ENCODE measurements at places on chromosomes 6 and 20. TPM values are rescaled to one million over a fixed set of nuclear protein-coding genes. Genes with fewer than 3 reads are reported as not detected.

- H3K36me3 ChIP-seq, result no peaks in the 10 kb centered on the region
- no peak overlapping the region for H3K27ac ChIP-seq
Measured at GRCh38 chr6:136303516-136303915, 13.9 kb upstream of the BCLAF1 start.

GRCh38 chr6:119501798-119502483 lies 152.4 kb upstream of the MAN1A1 start:
- no peaks in the 10 kb centered on the region for H3K36me3 ChIP-seq
- H3K4me1 ChIP-seq, result no peaks in the 10 kb centered on the region
- H3K27me3 ChIP-seq, result no peaks in the 10 kb centered on the region
- DNase-seq, result no peak
- no peak overlapping the region for H3K4me3 ChIP-seq

DNA sequence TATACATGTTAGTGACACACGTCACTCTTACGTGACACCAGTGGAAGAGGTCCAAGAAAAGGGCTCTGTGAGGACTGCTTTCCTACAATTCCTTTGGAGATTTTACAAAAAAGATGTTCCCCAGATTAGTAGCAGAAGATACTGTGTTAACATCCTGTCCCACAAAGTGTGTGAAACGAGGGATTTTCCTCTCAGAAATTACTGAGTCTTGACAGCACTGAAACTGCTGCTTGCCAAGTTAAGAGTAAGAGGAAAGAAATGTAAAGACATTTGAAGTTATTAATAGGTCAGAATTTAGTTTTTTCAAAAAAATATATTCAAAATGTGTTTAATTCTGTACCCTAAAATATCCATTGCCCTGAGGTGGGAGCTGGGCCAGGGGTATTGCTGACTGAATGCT lies 58.8 kb upstream of the MAP7 start:
- peaks cover 5% of the 10 kb centered on the region for H3K36me3 ChIP-seq
- DNase-seq, result no peak
- H3K27ac ChIP-seq, result no peak overlapping the region

DNA sequence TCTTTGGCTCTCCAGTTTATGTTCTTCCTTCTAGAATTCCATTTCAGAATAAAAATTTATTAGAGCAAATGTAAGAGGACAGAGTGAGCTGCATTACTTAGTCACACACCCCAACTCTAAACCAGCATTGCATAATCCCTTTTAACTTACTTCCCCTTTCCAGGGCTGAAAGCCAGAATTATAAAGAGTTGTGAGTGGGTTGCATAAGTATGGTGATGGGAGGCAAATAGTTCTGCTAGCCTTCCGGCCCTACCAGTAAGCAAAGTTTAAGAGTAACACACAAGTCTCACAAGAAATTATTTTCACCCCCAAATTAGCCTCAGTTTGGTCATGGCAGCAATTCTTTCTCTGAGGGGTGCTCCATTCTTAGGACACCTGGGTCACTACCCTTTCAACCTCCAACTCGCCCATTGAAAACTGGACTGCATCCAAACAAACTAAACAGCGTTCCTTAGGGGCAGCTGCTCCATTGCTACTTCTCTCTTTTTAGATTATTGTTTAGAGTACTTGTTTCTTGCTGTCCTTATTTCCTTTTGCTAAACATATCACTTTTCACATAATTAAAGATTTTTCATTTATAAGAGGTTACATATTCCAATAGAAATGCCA lies 1.6 kb downstream of the KIAA0408 start:
- no peaks in the 10 kb centered on the region for H3K4me1 ChIP-seq
- H3K27me3 ChIP-seq, result peaks cover 2% of the 10 kb centered on the region
- no peaks in the 10 kb centered on the region for H3K36me3 ChIP-seq
- no peak overlapping the region for H3K4me3 ChIP-seq
- no peak overlapping the region for H3K27ac ChIP-seq
- no peak for DNase-seq

GRCh38 chr20:10658876-10659632 lies 14.7 kb downstream of the JAG1 start:
- no peak overlapping the region for H3K4me3 ChIP-seq
- no peak overlapping the region for H3K27ac ChIP-seq
- H3K27me3 ChIP-seq, result peaks cover 23% of the 10 kb centered on the region
- DNase-seq, result no peak

- H3K27me3 ChIP-seq, result no peaks in the 10 kb centered on the region
- DNase-seq, result peak; percentile 97
- H3K27ac ChIP-seq, result peak overlapping the region; percentile 99
- H3K36me3 ChIP-seq, result peaks cover 19% of the 10 kb centered on the region
- H3K4me1 ChIP-seq, result peaks cover 82% of the 10 kb centered on the region
Measured at GRCh38 chr6:30769088-30769852, 24.9 kb upstream of the IER3 start.

GRCh38 chr20:21523281-21523868 lies 9.5 kb upstream of the NKX2-2 start:
- DNase-seq, result no peak
- peaks cover 12% of the 10 kb centered on the region for H3K4me1 ChIP-seq
- H3K36me3 ChIP-seq, result no peaks in the 10 kb centered on the region
- H3K27ac ChIP-seq, result no peak overlapping the region
- H3K27me3 ChIP-seq, result peaks cover 69% of the 10 kb centered on the region

DNA sequence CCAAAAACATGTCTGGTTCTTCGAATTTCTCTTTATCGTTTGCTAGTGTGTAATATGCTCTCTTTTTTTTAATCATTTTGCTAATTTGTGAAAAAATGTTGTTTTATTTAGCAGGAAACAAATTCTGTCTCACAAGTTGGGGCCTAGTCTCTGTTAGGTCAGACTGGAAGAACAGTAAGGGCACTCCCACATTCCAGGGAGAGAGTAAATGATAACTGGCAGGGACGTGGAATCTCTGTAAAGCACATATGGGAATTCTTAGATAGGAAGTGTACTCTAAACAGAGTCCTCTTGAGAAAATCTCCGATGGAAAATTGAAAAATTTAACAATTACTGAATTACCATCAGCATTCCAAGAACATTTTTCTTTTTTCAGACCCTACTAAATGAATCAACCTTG lies 16.4 kb upstream of the CCDC28A start:
- H3K27me3 ChIP-seq, result no peaks in the 10 kb centered on the region
- H3K4me3 ChIP-seq, result no peak overlapping the region
- no peaks in the 10 kb centered on the region for H3K36me3 ChIP-seq

DNA sequence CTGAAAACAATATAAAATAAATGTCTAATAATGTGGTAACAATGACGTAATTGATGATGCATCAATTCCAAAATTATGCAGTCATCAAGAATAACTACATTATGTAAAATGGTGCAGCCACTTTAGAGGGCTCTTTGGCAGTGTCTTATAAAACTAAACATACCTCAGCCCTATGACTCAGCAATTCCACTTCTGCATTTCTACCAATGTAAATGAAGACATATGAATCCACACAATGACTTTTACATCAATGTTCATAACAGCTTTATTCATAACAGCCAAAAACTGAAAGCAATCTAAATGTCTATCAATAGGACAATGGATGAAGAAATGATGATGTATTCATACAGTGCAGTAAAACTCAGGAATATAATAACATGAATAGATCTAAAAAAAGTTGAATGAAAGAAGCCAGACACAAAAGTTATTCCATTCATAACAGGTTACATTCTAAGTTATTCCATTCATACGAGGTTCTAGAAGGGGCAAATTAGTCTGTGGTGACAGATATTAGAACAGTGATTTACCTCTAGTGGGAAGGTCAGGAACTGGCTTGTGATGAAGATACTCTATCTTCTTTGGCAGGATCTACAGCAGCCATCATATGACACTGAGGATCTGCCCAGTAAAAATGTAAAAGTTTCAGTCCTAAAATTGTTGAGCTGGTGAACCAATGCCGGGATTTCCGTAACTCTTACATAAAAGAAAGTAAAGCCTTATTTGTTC lies 396.1 kb downstream of the PLCB1 start:
- no peaks in the 10 kb centered on the region for H3K27me3 ChIP-seq
- H3K27ac ChIP-seq, result no peak overlapping the region
- no peaks in the 10 kb centered on the region for H3K36me3 ChIP-seq
- H3K4me1 ChIP-seq, result no peaks in the 10 kb centered on the region
- no peak overlapping the region for H3K4me3 ChIP-seq
- no peak for DNase-seq

DNA sequence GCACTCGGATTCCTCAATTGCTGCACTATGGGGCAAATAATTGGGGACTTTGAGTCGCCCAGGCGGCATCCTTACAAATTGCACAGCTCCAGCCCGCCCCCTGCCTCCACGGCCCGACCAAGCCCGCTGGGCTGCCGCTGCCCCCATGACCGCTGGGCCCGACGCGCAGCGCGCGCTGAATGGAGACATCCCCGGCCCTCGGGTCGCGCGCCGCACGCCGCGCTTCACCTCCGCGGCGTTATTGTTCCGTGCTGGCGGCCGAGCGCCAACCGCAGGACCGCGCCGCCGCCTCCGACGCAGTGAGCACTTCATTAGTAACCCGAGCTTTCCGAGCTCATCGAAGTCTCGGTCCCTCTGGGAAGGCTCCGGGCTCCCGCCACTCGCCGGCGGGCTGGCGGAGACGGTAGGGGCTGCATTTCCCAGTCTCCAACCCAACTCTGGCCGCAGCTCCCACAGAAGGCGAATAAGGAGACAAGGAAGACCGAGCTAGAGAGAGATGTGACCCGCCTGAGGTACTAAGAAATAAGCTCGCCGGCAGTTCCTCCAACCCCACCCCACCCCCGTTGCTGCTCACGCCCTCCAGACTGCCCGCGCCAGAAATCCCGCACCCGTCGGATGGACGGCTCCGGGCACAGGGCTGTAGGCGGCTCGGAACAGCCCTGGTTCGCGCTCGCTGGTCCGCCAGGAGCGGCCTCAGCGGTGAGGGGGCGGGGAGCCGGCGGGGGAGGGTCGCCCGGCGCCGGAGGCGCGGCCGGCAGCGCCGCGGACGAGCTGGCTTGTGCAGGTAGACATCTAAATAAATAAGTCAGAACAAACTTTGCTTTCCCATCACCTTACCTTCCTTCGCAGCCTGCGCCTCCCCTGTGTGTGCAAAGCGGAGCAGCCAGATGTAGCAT lies 703 bp downstream of the EPHA7 start:
- H3K36me3 ChIP-seq, result peaks cover 2% of the 10 kb centered on the region
- peaks cover 47% of the 10 kb centered on the region for H3K27me3 ChIP-seq
- H3K4me1 ChIP-seq, result peaks cover 16% of the 10 kb centered on the region
- peak overlapping the region; percentile 69 for H3K4me3 ChIP-seq

Gene DDO
- total RNA-seq, result not detected

Gene TTBK1
- total RNA-seq, result 0.11 TPM

Gene APOM
- 4.9 TPM for total RNA-seq

Measured in activated CD8-positive, alpha-beta T cell treated with anti-CD3 and anti-CD28 coated beads for 36 hours (primary cell).